Activated CD4-positive, alpha-beta memory T cell treated with anti-CD3 and anti-CD28 coated beads for 36 hours (primary cell): ENCODE measurements at places on chromosomes 1 and 21.

- DNase-seq = no peak
Observed at GRCh38 chr1:178973652-178974101, 52.0 kb upstream of the FAM20B start.

DNA sequence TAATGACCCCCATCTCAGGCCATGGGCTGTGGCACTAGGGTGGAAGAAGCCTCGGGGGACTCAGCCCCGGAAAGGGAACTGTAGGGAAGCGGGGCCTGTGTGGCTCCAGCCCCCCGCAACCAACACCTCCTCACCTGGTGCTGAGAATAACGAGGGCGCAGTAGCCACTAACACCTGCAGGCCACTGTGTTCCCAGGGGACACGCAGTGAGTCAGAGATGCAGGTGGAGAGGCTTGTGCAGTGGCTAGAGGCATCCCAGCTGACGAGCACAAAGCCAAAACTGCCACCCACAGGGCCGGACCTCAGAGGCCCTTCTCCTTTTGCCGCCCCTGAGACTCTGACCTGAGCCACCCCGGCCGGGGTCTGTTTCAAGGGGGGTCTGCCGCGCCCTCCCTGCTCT lies 33.5 kb upstream of the CCDC27 start:
- DNase-seq = no peak

DNA sequence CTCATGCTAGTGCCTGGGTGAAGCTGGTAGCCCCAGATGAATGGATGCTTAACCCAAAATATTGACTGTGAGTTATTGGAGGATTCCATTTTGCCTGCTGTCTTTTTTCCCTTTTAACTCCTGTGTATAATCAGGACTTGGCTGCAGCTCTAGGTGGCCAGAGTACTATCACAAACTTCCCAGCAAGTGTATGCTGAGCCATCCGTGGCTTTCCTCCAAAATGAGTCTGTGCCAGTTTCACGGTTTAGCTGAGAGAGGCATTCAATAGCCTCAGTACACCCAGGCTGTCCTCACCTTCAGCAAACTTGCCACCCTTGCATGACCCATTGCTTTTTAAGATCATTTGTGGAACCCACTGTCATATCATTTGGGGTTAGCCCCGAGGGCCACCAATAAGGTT lies 5.3 kb upstream of the DPT start:
- DNase-seq = no peak

DNA sequence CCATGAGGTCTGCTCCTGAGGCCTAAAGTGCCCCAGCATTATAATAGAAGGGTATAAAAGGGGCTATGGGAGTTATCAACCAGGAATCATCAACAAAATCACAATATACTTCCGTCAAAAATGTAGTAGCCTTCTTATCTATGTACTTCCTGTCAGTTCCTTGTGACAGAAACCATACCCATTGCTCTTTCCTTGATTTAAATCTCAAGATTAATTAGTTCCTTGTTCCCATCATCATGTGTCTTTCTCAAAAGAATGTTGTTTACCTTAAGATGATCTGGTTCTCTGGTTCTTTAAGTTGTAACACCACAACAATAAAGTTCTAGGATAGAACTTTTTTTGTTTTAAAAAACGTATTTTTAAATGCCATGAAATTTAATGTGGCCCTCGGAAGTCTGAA lies 833.3 kb downstream of the LTN1 start:
- DNase-seq = no peak

DNA sequence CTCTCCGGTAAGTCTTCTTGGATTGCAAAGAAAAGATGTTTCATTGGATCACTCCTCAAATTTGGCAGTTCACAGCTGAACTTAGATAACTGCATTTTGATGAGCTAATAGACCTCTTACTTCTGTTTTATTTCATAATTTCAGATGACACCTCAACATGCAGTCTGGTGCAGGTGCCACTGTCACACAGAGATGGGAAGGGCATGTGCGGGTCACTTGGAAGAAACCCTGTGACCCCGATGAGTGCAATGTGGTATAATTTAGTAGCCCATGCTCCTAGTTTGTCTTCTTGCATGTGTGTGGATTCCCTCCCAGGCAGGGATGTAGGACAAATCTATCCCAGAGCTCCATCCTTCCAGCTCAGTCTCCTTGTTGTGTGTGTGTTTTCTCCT lies 481 bp upstream of the SLAMF1 start:
- peak; percentile 52 for DNase-seq

DNA sequence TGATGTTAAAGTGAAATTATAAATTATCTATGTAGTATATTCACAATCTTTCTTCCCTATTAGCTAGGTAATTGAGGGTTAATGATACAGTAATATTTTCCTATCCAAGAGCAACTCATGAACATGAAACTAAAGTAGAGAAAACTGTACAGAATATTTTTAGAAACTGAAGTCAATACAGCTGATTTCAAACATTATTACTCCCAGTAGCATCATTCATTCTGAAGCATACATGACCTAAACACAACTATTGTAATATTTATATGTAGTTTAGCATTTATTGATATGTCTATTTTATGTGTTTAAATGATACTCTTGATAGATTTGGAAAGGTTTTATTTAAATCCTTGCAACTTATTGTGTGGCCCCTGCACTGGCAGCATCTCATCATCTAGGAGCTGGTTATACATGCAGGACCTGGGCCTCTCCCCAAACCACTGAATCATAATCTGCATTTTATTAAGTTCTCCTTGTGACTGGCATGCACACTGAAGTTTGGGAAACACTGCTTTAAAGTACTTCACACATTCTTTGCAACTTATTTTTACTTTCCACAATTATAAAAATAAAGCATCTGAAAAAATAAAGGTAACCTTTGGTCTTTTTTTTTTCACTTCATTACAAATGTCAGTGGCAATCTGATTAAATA lies 199.9 kb downstream of the LRRC40 start:
- no peak for DNase-seq

GRCh38 chr1:182833271-182833670 lies 5.9 kb upstream of the DHX9 start:
- no peak for DNase-seq

GRCh38 chr1:109984190-109984455 lies 442 bp upstream of the AHCYL1 start:
- no peak for DNase-seq

GRCh38 chr1:2054560-2054959 lies 4.3 kb downstream of the PRKCZ start:
- no peak for DNase-seq

GRCh38 chr1:204258213-204259115 lies 44.7 kb upstream of the GOLT1A start:
- DNase-seq = peak; percentile 59

GRCh38 chr1:171718216-171718615 lies 23.6 kb downstream of the VAMP4 start:
- no peak for DNase-seq

- no peak for DNase-seq
Observed at GRCh38 chr1:43932786-43933385, 715 bp upstream of the ARTN start.

DNA sequence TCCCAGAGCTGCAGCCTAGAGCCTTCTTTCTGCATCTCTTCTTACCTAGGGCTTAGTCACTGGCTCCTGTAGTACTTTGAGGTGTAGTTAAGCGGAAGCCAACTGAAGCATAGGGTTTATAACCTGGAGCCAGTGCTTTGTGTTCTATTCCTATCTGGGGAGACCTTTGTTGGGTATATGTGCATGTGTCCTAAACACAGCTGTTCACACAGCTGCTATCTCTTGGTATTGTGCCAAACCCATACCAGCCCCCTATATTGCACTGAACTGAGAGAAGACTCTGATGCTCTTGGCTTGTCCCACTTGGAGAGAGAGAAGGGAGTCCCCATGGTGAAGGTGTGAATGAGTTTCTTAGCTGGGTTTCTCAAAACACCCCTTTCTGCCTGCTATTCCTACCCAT lies 17.2 kb upstream of the NFASC start:
- DNase-seq = no peak

DNA sequence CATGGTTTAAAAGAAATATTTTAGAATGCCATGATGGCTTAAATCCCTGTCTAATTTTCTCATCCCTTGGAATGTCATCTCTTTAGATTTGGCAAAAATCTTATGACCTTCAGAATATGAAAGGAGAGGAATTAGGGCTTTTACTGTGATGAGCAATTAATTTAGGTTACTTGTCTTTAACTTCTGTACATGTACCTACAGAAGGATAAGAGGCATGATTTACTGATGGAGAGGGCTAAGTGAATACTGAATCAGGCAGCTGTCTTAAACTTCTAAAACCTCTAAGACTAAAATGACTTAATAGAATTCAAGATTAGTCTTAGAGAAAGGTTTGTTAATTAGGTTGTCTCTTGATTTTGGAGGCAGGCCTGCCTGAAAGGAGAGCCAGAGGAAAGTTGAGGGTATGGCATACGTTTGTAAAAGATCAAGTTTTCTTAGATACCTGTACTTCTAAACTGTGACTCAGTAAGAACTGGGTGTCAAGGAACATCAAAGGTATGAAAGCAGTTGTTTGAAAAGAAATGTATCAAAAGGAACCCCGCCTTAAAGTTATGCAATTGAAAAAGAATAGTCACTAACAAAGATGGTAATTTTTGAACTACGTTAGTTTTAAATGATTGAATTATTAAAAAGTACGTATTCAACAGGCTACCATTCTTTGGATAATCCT lies 12.5 kb downstream of the MACO1 start:
- DNase-seq = no peak
